Fibroblast of gingiva (primary cell): ENCODE measurements at places on chromosomes 1 and 21.

DNA sequence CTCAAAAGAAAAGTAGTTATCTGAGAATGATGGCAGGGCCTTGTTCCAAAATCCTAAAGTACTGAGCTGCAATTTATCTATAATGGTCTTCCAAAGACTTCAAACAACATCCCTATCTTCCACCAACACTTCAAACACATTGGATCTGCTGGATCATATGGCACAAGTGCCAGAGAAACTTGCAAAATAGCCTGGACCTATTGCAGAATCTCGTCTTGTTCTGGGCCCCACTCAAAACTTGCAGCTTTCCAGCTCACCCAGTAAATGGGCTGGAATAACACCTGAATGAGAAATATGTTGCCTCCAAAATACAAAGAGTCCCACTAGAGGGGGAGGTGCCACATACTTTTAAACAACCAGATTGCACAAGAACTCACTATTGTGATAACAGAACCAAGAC, 44.0 kb upstream of the PKN2 start:
- DNase-seq: no peak

DNA sequence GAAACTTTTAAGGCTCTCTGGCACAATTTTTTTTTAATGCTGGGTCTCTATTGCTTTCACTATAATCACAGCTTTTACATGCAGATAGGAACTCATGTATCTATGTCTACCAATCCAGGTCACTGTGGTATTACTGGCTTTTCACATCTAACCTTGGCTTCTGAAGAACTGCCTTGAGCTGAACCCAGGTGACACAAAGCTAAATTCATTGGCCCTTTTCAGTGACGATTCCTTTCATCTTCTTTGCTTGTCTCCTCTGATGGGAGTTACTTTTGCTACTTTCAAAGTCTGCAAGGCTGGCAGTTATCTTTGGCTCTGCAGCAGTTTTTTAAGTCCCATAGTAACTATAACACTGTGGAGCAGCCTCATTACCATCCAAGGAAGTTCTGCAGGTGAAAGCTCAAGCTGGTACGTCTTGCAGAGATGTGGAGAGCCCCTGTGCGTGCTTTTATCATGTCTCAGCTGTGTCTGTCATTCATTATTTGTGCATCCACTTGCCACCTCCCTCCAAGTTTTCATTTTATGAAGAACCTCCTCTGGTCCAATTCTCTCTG, 364.3 kb downstream of the VAV3 start:
- no peak for DNase-seq

- DNase-seq: no peak
Observed at GRCh38 chr21:42646836-42647235, 6.6 kb upstream of the PDE9A start.

DNA sequence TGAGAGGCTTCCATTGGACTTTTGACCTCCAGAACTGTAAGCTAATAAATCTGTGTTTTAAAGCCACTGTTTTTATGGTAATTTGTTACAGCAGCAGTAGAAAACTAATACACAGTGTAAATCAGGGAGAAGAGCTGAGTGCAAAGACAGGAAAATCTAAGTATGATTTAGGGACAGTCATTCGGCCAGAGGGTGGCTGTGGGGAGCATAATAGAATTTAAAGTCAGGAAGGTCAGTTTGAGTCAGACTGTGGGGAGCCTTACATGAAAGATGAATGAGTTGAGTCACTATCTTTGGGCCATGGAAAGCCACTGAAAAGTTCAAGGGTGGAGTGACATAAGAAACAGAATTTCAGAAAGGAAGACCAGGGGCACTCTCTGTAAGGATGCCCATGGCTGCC, 52.4 kb upstream of the SSX2IP start:
- no peak for DNase-seq

GRCh38 chr21:38944402-38944801, 138.7 kb downstream of the ETS2 start:
- DNase-seq: no peak

GRCh38 chr1:103283841-103284669, 175.7 kb upstream of the COL11A1 start:
- DNase-seq: peak; percentile 95

GRCh38 chr1:20821466-20821865, 34.4 kb upstream of the HP1BP3 start:
- DNase-seq: no peak

- DNase-seq: no peak
Observed at GRCh38 chr1:116878804-116879477, 30.8 kb upstream of the PTGFRN start.

GRCh38 chr1:225871359-225872074, 10.7 kb downstream of the TMEM63A start:
- no peak for DNase-seq

DNA sequence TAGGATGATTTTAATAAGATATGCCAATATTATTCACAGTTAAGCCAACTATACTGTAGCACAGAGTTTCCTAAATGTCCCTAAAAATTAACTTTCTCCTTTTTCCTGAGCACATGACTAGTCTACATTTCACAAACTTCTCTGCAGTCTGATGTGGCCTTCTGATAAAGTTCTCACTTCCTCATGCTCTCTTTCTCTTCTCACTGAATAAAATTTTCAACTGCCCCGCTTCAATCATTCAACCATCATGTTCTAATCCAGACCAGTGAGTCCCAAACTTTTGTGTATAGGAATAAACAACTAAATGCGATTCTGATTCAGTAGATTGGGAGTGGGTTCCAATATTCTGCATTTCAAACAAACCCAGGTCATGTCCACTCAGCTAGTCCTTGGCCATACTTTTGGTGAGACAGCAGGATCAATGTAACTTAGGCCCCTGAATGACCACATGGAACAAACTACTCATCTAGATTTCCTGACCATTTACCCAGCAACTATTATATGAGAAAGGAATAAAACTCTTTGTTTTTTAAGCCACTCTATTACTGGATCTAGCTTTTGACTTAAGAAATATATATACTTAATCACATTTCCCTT, 20.1 kb downstream of the TUT4 start:
- DNase-seq: no peak

GRCh38 chr1:118210051-118210722, 25.2 kb upstream of the SPAG17 start:
- DNase-seq: no peak

- DNase-seq: no peak
Observed at GRCh38 chr1:51119331-51119730, 17.3 kb downstream of the C1orf185 start.

GRCh38 chr1:212710566-212710965, 10.9 kb upstream of the BATF3 start:
- no peak for DNase-seq

DNA sequence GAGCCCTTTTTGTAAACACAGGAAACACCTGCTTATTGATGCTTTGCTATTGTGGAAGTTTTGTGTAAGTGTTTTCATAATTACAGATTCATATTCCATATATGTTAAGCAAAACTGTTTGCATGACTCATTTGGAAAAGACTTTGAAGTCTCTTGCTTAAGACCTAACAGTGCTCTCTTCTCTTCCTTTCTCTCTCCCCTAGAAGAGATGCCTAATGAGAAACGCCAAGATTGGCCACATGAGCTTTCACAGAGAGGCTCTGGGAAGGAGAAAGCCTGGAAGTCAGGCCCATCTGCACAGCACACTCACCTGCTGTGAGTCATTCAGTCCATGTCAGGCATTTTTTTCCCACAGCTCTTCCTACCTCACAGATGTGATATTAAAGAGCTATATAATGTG, 101.6 kb upstream of the PALMD start:
- DNase-seq: peak; percentile 54

- DNase-seq: peak; percentile 98
Observed at GRCh38 chr1:168504064-168504837, 39.5 kb downstream of the XCL2 start.

DNA sequence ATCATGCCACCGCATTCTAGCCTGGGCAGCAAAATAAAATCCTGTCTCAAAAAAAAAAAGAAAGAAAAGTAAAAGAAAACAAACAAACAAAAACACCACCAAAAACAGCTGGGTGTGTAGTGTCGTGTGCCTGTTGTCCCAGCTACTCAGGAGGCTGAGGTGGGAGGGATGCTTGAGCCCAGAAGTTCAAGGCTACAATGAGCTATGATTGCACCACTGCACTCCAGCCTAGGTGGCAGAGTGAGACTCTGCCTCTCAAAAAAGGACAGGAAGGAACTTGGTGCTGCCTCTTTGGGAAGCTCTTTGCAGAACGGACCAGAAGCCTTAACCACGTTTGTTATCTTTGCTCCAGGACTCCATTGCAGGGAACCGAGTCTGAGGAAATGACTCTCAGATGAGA, 11.0 kb downstream of the KIF17 start:
- DNase-seq: no peak

GRCh38 chr1:35500439-35500838, 56.8 kb downstream of the KIAA0319L start:
- no peak for DNase-seq

GRCh38 chr1:211653293-211653692, 22.1 kb downstream of the NEK2 start:
- no peak for DNase-seq

DNA sequence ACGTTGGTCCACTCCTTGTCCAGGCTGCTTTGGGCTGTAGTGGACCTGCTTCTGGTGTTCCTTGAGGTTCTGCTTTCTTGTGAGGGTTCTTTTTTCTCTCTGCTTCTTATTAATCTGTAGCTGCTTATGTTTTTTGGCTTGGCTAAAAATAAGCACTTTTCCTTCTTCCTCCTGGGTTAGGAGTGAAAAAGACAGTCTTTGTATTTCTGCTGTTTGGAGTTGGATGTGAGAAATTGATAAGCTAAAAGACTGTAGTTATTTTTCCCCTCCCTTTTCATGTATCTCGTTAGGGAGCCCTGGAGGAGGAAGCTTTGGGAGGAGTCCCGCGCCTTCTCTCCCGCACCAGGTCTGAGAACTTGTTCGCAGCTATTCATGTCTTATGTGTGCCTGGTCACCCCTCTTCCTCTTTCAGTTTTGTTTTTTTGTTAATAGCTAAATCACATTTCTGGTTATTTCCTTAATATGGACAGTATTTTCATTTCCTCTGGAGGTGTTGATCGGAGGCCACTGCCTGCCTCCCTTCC, 79.0 kb downstream of the GALNT2 start:
- DNase-seq: no peak

GRCh38 chr1:186722711-186723309, 42.6 kb upstream of the PTGS2 start:
- peak; percentile 30 for DNase-seq

- DNase-seq: no peak
Observed at GRCh38 chr1:97907886-97908285, 12.9 kb downstream of the DPYD start.

DNA sequence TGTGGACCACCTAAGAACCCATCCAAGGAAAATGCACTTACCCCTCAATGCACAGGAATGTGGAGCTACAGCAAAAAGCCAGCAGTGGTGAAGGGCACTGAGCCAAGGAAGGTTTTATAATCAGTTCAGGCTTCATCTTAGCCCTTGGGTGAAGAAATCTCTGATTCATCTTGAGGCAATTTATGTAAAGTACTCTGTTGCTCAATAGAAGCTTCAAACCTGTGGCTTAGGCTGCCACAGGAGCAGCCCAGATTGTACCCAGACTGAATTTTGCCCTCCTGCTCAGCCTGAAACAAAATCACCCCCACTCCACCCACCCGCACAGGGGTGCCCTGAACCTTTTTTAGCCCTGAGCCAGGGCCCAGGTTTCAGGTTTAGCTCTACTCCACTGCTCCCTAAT, at the start of gene S100A12:
TSS of gene S100A12 (minus strand) at position 111 of the 400 bp plus-strand sequence. CDS start 1,029 bp downstream, outside the sequence.
- peak; percentile 72 for DNase-seq

- no peak for DNase-seq
Observed at GRCh38 chr1:119290297-119290696, 78.3 kb upstream of the HAO2 start.

- no peak for DNase-seq
Observed at GRCh38 chr1:223870617-223871574, 25.1 kb upstream of the TP53BP2 start.

DNA sequence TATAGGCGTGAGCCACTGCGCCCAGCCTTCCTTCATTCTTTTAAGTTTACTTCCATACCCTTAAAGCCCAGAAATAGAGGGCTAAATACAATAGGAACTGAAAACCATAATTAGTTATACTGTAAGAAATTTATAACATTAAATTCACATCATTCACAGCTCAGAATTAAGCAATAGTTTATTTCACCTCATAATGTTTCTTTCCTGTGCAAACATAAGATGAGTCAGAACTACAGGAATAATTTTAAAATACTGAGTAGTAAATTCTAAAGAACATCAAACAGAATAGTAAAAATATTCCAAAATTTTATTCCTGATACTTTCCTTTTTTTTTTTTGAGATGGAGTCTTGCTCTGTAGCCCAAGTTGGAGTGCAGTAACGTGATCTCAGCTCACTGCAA, 24.1 kb downstream of the POGZ start:
- no peak for DNase-seq

- no peak for DNase-seq
Observed at GRCh38 chr1:32896451-32896850, 4.7 kb downstream of the TMEM54 start.

DNA sequence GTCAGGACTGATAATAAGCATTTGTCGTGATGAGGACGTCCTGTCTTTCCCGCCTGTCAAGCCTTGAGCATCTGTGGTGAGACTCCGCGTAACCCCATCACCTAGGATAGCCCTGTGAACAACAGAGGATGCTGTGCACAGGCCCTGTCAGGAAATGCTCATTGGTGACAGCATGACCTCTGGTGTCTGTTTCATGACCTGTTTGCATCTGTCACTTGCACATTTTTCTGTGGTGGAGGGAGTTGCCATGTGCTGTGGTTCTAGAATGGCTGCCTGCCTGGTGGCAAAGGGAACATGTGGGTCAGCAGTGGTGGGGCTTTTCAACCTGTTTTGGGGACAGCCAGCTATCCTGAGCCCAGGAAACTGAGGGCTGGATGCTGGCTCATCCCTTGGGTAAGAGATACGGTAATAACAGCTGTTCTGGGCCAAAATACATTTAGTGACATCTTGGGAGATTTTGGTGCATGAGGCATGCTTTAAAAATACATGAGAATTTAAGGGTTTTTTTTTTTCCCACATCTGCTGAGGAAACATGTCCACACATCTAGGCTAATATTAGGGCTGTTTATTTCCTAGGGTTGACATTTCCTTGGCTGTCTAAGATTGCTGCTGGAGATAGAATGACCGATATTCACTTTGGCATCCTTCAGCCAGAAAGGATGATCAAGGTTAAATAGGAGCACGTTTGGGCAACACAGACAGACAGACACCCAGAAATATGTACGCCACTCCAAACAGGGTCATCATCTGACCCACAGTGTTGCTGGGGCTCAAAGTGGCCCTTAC, 52.9 kb downstream of the KCNC4 start:
- no peak for DNase-seq

GRCh38 chr1:42680921-42681683, 1.1 kb upstream of the YBX1 start:
- DNase-seq: no peak

- no peak for DNase-seq
Observed at GRCh38 chr1:192903142-192903541, 94.3 kb downstream of the RGS2 start.

DNA sequence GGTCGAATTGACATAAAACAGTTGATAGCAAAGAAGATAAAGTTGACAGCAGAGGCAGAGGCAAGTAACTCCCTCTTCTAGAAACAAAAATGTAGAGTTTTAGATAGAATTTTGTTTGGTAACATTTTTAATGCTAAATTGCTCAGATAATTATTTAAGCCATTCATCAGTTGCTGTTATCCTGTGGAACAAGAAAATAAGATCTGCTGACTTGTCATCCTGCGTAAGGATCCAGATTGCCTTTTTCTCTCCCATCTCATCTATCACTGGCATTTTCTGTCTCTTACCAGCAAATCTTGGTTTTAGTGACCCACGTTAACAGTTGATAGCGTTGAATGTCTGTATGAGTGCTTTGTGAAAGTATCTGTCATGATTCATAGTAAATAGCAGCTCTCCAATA, 29.8 kb downstream of the SOAT1 start:
- DNase-seq: no peak
